Activated CD4-positive, CD25-positive, alpha-beta regulatory T cell treated with anti-CD3 and anti-CD28 coated beads, Interleukin-2, amount 50 U/mL, for 72 hours (primary cell): ENCODE measurements at places on chromosomes 2 and 18.
A peak's percentile ranks its signal among the peaks of the same experiment; 100 is the strongest.

DNA sequence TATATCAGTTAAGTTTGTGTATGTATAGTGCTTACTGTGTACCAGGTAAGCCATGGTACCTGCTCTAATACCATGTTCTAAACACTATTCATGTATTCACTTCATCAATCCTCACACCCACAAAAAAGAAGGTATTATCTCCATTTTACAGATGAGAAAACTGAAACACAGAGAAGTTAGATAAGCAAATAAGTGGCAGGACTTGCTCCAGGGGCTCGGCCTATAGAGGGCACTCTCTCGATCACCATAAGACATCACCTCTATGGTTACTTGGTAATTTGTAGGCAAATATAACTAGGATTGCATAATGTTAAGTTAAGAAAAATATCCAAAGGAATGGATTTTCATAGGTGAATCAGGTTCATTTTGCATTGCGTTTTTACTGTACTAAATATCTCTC is 118.1 kb upstream of the FN1 start:
- no peak for DNase-seq

GRCh38 chr2:173446722-173447121 is 92.0 kb downstream of the CDCA7 start:
- DNase-seq, result no peak

- no peak for DNase-seq
These were observed 100.4 kb downstream of the AFF3 start for GRCh38 chr2:100041946-100042345.

GRCh38 chr18:43001821-43002220 is 113.7 kb downstream of the RIT2 start:
- DNase-seq, result no peak

- no peak for DNase-seq
These were observed 24.1 kb downstream of the RBM43 start for GRCh38 chr2:151237422-151238025.

GRCh38 chr2:150138587-150138986 is 348.9 kb downstream of the RND3 start:
- DNase-seq, result no peak

DNA sequence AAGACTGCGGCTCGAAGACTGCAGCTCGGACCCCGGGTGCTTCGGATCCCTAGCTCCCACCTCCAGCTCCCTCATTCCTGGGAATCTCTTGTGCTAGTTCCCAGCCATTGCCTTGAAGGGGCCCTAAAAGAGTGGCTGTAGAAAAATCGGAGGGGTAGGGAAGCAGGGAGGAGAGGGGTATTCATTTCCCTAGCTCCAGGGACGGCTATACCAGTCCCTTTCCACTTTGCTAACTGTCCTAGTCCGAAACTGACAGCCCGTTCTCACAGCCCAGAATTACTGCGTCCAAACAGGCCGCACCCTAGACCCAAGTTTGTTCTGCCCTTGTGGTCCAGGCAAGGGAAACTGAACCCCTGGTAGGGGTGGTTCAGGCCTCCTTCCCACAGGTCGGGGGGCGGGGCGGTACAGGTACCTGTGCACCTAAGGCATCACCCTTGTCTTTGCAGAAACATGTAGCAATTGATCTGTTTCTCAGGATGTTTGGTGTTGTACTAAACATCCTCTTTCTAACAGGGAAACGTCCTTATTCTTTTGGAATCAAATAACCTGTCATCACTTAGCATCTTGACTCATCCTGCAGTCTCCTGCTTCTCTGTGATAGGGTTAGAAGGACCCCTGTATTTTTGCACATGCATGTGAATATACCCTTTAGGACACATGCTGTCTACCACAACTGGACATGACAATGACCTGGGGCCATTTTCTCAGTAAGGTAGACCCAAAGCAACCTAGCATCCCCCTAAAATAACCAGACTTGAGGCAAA is 4.0 kb downstream of the EMX1 start:
- DNase-seq, result peak; percentile 26

- no peak for DNase-seq
These were observed 128.8 kb upstream of the REV1 start for GRCh38 chr2:99618579-99619097.

GRCh38 chr2:85792783-85793441 is 39.1 kb downstream of the ATOH8 start:
- DNase-seq, result no peak

DNA sequence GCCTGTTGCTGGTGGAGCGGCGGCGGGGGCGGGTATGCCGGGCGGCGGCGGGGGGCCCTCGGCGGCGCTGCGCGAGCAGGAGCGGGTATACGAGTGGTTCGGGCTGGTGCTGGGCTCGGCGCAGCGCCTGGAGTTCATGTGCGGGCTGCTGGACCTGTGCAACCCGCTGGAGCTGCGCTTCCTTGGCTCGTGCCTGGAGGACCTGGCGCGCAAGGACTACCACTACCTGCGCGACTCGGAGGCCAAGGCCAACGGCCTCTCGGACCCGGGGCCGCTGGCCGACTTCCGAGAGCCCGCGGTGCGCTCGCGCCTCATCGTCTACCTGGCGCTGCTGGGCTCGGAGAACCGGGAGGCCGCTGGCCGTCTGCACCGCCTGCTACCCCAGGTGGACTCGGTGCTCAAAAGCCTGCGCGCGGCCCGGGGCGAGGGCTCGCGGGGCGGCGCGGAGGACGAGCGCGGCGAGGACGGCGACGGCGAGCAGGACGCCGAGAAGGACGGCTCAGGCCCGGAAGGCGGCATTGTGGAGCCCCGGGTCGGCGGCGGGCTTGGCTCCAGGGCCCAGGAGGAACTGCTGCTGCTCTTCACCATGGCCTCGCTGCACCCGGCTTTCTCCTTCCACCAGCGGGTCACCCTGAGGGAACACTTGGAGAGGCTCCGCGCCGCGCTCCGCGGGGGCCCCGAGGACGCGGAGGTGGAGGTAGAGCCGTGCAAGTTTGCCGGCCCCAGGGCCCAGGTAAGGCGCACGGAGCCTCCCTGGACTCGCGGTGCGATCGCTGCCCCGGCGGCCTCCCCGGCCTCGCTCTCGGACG is 1.0 kb downstream of the ZCCHC2 start:
- peak; percentile 67 for DNase-seq

- DNase-seq, result no peak
These were observed 337.0 kb downstream of the EIPR1 start for GRCh38 chr2:3040496-3041140.

DNA sequence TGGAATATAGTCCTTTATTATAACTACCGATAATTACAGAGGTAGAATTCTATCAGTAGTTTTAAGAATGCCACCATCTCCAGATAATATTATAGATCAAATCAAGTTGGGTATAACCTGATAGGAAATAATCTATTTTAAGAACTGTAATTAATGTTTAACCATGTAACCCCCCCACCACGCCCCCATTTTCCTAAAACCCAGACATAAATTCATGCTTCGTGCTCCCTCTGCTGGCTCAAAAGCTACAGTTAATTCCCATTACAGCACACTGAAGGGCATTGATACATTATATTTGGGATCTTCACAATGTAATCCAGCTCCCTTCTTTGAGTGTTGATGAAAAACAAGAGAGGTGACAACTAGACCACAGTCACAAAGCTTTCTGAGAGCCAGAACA is 228.0 kb upstream of the SMAD7 start:
- no peak for DNase-seq

GRCh38 chr2:25920786-25921415 is 42.6 kb upstream of the ASXL2 start:
- DNase-seq, result no peak

DNA sequence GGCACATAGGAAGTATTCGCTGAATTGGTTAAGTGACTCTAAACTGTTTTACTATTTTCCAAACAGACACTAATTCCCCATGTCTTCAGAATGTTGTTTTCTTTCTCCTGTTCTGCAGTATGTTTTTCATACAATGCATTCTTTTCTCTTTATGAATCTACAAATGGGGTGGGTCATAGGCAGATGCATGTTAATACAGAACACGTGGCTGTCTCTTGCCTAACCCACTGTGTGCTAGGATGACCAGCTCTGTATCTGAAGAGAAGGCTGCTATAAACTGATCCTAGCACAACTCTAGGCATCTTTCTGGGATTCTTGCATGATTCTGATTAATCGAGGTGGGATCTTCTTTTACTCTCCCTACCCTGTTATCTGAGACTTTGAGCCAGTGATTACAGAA is 826.0 kb downstream of the PLCL1 start:
- DNase-seq, result no peak

DNA sequence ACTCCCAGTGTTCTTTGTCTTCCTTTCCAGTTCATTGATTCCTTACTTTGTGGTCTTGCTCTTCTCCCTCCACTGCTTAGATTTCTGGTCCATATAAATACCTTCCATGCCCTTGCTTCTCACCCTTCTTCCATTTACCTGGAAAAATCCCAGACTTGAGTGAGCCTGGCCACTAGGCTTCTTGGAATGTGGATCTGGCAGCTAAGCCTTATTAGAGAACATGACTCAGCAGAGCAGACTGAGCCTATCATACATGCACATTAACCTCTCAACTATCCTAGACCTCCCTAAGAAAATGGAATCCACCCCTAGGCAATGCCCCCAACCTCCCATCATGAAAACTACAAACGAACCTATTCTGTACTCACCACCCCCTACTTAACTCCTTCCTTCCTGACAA is 127.7 kb downstream of the RHBDD1 start:
- no peak for DNase-seq

DNA sequence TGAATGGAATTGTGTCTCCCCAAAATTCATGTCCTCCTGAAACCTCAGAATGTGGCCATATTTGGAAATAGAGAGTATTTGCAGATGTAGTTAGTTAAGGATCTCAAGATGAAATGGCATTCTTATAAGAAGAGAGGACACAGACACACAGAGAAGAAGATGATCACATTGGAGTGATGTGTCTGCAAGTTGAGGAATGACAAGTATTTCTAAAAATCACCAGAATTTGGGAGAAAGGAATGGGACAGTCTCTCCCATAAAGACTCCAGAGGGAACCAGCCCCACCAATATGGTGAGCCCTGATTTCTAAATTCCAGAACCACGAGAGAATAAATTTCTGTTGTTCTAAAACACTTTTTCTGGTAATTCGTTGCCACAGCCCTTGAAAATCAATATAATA is 166.3 kb downstream of the C1D start:
- no peak for DNase-seq
